ENCODE measurements at places on chromosomes 13 and 19.

DNA sequence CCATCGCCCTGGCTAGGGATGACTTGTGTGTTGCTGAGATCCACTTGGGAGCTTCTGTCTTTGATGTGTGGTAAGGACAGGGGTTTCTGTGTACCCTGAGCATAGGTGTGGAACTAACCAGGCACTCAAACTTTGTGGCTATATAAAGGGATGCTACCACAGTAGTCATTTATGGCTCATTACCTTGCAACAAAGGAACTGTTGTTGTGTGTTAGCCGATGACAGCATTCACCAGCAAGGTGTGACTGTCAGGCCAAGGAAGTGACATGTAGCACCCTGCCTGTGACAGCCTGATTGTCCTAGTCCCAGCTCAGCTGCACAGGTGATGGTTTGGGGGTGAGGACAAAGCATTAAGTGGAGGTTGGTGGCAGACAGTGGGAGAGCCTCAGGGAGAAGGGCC, 73.6 kb downstream of the COG3 start:
- DNase-seq = no peak

- DNase-seq = no peak
Observed at GRCh38 chr13:39397226-39397895, 205.6 kb downstream of the LHFPL6 start.

DNA sequence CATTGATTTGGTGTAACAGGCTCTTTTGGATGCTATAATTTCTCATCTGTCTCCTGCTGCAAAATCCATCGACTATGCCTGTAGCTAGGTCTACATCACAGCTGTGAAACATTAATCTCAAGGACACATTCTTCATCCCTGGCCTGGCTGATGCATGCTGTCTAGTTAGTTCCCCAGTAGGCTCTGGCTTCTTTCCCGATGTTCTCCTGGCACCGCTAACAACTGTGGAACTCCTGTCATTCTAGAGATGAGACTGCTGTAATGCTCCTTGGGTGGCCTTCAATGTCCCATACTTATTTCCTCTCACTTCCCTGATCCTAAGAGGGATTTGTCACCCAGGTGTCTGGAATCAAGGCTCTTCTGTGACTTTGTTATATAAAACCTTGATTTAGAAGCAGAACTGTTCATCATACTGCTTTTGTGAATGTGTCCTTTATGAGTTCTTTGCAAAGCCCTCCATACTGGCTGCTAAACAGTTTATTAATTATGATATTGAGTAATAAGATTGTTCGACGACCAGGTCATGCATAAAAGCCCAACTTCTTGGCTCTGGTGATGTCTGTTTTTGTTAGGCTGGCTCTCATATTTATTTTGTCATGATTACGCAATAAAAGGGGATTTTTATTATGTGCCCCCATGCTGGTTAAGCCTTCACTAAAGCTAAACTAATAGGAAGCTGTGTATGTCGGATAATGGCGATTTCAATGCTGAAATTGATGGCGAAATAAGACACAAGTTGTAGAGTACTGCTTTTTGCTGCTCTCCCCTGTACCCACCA, 227.5 kb downstream of the DCT start:
- DNase-seq = no peak

- DNase-seq = no peak
Observed at GRCh38 chr13:30499338-30499737, 33.6 kb upstream of the HMGB1 start.

GRCh38 chr13:23918208-23918607, 20.9 kb upstream of the C1QTNF9B start:
- no peak for DNase-seq

Data from CD4-positive, alpha-beta T cell treated with Interleukin-17A for 1 hour (primary cell).